ENCODE measurements at places on chromosomes 12 and 14.

GRCh38 chr14:69756298-69756697, 10.6 kb upstream of the SRSF5 start:
- H3K27ac ChIP-seq = no peak overlapping the region
- no peak for DNase-seq
- H3K27me3 ChIP-seq = no peaks in the 10 kb centered on the region
- H3K4me3 ChIP-seq = no peak overlapping the region

DNA sequence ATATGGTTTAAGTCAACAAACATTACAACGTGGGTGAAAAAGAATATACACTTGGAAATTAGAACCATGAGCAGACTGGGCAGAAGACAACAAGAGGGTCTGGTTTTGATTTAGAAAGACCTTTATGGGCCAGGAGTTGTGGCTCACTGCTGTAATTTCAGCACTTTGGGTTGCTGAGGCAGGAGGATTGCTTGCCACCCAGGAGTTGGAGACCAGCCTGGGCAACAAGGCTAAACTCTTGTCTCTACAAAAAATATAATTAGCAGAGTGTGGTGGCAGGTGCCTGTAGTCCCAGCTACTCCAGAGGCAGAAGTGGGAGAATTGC, 2.7 kb upstream of the NFKBIA start:
- no peaks in the 10 kb centered on the region for H3K27me3 ChIP-seq
- no peak overlapping the region for H3K4me3 ChIP-seq
- peak overlapping the region; percentile 100 for H3K27ac ChIP-seq
- DNase-seq = no peak

DNA sequence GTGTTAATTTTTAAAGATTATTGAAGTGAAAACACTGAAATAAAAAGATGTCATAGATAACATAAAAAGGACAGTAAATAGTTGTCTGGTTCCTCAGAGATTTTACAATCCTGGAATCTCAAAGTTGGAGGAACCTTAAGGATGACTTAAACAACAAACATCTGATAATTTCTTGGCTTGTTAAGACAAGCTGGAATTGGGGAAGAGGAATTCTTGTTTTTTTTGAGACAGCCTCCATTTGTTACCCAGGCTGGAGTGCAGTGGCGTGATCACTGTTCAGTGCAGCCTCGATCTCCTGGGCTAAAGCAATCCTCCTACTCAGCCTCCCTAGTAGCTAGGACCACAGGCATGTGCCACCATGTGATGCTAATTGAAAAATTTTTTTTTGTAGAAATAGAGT, 2.3 kb downstream of the ZNF410 start:
- no peak for DNase-seq
- peaks cover 42% of the 10 kb centered on the region for H3K4me1 ChIP-seq
- H3K27ac ChIP-seq = no peak overlapping the region
- no peaks in the 10 kb centered on the region for H3K27me3 ChIP-seq

GRCh38 chr12:56346675-56347074, 8.0 kb downstream of the IL23A start:
- H3K36me3 ChIP-seq = peaks cover 90% of the 10 kb centered on the region
- H3K27me3 ChIP-seq = no peaks in the 10 kb centered on the region
- no peak overlapping the region for H3K27ac ChIP-seq

DNA sequence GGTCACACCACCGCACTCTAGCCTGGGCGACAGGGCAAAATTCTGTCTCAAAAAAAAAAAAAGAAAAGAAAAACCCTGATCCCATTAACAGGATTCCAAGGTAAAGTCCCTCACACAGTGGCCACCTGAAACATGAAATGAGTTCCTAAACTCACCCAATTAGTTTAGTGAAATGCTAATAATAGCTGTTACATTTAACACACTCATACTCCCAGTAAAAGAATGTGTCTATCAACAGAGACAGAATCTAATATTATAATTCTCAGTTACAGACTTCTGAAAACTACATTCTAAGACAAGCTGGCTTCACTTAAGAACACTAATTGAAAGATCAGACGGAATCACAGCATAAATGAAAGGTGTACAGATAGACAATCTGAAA, 44.2 kb downstream of the DUSP16 start:
- no peak overlapping the region for H3K27ac ChIP-seq
- no peaks in the 10 kb centered on the region for H3K36me3 ChIP-seq
- DNase-seq = no peak
- H3K4me3 ChIP-seq = no peak overlapping the region

DNA sequence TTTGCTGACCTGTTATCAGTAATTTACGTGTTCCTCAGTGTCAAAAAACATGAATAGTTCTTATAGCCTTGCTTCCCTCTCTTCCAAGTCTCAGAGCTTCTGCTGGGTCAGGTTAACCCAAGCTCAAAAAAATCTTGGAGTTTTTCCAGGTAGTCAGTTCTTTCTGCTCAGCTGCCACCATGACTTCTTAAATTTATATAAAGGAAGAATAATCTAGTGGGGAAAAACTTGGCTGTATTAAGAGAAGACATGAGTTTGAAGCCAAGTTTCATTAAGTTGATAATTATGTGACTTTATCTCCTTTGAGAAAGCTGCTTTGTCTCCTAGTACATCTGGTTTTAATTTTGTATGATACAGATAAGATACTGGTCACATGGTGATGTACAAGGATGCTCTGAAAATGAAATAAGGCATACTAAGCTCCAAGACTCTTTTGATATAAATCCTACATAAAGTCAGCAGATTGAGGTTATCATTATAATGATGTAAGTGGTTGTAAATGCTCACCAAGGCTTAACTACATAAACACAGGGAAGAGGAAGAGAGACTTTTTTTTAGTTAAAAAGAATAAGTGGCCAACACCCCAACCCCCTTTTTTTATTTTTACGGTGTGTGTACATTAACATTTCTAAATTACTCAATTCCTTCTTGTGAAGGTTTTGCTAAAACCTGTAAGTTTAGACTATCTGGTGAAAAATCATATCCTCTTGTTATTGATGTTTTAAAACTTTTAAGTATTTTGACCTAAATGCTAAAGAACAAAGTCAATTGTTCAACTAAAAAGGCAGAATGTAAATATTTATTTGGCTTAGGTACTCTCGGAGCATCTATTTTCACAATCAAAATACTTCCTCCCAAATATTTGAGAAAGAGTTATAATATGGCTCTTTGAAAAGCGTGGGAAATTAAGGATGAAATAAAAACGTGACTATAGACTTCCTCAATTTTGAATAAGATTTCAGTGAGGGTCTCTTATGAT, 84.1 kb upstream of the SLC38A2 start:
- no peak for DNase-seq
- H3K27ac ChIP-seq = peak overlapping the region; percentile 25
- H3K4me1 ChIP-seq = peaks cover 63% of the 10 kb centered on the region
- H3K36me3 ChIP-seq = no peaks in the 10 kb centered on the region
